ENCODE measurements at places on chromosomes 12 and 14.

GRCh38 chr14:95386536-95387095 is 66.9 kb upstream of the CLMN start:
- DNase-seq: no peak

DNA sequence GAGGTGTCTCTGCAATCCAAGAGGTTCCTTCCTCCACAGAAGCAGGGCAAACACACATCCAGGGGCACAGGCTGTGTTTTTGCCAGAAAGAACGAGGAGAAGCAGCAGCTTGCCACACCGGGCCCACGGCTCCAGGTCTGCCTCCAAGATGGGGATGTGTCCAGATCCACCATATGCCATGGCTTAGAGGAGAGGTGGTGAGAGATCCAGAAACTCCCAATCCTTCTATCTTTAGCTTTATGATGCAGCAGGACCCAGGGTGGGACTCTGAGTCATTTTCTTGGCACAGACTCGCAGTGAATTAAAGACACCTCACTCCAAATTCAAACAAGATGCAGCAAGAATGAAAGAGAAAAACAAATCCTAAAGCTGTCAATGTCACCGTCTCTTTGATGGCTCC is 481.4 kb upstream of the TMEM132C start:
- DNase-seq: no peak

DNA sequence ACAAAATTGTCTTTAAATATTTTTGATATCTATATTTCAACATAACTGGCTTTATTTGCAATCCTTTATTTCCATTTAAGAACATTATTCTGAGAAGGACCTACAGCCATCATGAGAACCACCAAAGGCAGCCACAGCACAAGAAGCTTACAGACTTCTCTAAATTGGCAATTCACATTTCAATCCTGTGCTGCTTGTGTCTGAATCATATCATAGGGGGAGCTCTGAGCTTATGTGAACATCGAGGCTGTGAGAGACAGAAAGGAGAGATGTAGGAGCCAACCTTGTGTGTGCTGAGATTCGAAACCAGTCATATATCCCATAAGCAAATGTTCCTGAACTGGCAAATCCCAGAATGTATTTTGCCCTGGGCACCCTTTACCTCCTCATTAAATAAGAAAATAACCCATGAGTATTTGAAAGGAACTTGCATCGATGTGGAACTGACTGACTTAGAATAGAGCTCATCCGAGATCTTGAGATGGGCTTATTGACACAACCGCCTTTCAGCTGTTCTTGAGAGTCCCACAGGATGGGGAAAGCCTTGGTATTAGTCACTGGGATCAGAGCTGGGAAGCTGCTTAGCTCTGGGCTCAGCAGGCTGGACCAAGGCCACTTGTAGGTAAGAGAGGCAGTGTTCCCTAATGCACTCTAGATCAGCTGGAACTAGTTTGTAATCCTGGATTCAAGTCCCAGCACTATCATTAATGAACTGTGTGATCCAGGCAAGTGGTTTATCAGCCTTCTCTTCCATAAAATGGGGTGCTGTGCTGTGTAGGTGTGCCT is 329.8 kb downstream of the CACNA1C start:
- DNase-seq: no peak

DNA sequence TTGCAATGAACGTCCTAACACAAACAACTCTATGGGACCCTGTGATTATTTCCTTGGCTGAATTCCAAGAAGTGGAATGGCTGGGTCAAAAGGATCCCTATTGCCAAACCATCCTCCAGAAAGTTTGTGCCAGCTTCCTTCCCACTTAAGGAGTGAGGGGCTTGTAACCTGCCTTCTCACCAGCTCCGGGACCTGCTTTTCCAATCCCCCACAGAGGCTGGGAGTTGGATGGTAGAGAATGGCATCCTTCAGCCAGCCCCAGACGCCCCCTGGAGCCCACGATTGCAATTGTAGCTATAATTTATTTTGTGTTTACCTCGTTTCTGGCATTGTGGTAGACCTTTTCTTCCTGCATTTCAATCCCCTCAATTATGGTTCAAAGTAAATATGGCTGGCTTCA is 9.7 kb upstream of the ZDHHC22 start:
- DNase-seq: no peak

DNA sequence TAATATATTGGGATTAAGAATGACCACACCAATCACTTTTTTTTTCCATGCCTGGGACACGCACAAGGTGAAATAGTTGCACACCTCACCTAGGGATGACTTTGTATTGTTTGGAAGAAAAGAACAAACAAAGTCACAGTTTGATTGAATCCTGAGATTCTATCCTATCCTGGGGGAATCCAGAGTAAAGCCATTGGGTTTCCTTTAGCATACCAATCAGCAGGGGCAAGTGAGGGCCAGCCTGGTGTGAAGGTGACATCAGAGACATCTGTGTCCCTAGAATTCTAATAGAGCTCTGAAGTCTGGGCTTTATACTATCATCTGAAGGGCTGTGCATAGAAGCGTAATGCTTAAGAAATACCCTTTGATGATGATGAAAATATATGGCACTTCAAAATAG is 199.9 kb downstream of the STXBP6 start:
- DNase-seq: no peak

- DNase-seq: no peak
Measured at GRCh38 chr12:68560851-68561422, 49.8 kb upstream of the RAP1B start.

GRCh38 chr14:34098045-34098984 is 147.4 kb upstream of the EGLN3 start:
- no peak for DNase-seq

DNA sequence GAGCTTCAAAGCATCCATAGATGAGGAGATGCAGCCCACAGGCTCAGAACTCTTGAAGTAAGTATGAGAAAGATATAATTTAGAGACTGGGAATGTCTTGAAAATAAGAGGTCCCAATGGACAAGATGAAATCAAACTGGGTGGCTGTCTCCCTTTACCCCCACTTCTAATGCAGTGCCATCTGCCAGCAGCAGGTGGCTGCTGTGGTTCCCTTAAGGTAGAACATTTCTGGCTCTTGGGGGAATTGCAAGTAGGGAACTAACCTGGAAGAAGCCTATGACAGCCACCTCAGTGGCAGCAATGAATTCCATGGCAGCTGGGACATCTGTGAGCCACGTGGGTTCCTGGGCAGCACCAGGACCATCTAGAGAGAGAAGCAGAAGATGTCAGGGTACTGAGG is 648 bp downstream of the ERP27 start:
- no peak for DNase-seq

- DNase-seq: no peak
Measured at GRCh38 chr12:6724409-6724797, 557 bp downstream of the COPS7A start.

DNA sequence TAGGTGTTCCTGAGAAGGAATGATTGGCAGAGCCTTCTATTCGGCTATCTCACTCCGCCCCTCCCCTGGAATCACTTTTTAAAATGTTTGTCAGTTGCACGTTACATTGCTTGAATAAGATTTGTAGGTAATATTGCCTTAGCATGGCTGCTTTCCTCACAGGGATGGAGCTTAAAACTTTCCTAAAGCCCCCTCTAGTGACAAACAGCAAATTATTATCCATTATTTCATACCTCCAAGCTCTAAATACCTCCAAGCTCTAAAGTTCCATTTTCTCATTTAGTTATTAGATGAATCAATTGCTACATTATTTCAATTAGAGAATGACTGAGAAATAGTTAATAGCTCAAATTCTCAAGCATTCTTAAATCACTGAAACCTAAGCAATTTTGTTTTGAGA is 5.1 kb upstream of the SPATA7 start:
- no peak for DNase-seq

GRCh38 chr14:87121716-87122115 is 871.3 kb downstream of the GALC start:
- DNase-seq: no peak

DNA sequence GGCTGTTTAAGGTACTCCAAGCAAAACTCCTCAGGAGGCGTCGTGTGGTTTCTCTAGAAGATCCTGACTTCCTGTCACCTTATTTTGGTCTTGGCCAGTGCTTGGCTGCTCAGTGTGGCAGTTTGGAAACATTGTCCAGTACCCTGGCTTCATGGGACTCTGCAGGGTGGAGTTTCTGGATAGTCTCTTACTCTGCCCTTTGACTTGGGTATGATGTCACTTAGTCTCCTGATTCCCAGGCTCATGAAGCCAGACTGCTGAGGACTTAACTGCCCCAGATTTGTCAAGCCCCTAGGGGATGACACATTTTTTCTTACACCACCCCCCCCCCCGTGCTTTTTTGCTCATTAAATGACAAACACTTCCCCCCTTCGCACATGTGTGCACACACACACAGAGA is 82.7 kb downstream of the ADCK1 start:
- no peak for DNase-seq

- no peak for DNase-seq
Measured at GRCh38 chr12:31887109-31887811, 72.0 kb upstream of the RESF1 start.

- no peak for DNase-seq
Measured at GRCh38 chr12:4943067-4943937, 33.6 kb downstream of the KCNA1 start.

GRCh38 chr12:116595186-116595585 is 36.0 kb downstream of the MAP1LC3B2 start:
- DNase-seq: no peak

GRCh38 chr14:89435492-89435891 is 18.5 kb upstream of the FOXN3 start:
- no peak for DNase-seq

DNA sequence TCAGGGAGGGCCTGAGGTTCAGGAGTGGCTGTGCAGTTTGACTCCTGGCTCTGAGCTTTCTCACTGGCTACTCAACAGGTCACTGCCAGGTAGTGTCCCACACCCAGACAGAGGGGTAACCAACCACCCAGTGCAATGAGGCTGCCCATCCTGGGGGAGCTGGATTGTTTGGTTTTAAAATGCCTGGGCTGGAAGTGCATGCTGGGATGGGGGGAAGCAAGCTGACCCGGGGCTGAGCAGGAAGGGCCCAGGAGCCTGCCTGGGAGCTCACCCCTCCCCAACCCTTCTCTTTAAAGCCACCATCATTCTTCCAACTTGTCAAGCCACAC is 12.6 kb upstream of the ABHD12B start:
- DNase-seq: no peak

DNA sequence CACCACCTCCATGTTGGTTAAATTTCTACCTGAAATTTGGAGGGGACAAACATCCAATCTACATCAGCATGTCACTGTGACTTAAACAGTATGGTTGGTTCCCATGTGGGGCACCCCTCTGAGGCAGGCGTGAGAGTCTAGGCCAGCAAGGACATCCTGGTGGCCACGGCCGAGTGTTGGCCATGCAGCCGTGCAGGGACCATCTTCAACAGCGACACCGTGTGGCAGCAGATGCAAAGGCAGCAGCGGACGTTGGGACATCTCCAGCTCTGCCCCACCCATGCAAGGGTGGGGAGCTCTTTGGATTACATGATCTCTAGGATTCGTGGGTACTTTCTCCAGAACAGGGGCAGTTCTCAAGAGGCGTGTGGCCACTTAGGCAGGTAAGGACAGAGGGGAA is 49.8 kb downstream of the NOC4L start:
- DNase-seq: no peak

DNA sequence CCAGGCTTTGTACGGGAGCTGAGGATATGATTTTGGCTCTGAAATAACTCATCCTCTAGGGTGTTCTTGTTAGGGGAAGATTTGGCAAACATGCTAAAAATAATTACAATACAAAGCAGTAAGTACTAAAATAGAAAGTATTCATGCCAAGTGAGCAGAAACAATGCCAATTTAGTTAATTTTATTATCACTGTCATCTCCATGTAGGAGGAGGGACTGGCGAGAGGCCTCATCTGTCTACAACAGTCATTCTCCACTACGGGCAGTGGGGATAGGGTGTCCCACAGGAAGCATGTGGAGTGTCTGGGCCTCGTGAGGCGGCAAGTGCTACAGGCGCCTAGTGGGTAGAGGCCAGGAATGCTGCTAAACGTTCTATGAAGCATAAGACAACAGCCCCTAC is 3.3 kb downstream of the ISM2 start:
- DNase-seq: no peak

GRCh38 chr14:40417777-40418401 is 985.7 kb upstream of the FBXO33 start:
- DNase-seq: no peak

DNA sequence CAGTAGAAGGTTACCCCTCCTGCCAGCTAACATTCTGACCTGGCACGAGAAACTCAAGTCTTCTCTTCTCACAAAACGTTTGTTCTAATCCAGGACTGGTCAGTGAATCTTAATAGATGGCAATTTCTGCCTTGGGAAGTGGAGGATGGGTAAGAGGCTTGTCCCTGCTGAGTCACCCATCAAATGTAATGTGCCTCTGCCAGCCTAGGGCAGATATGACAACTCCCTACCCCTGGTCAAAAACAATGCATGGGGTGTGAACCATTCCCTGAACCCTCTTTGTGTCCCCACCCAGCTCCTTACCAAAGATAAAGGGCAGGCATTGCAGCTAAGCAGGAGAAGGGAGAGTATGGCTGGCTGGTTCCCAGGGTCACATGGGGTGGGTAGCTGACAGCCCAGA is 1052.9 kb downstream of the GALC start:
- no peak for DNase-seq

DNA sequence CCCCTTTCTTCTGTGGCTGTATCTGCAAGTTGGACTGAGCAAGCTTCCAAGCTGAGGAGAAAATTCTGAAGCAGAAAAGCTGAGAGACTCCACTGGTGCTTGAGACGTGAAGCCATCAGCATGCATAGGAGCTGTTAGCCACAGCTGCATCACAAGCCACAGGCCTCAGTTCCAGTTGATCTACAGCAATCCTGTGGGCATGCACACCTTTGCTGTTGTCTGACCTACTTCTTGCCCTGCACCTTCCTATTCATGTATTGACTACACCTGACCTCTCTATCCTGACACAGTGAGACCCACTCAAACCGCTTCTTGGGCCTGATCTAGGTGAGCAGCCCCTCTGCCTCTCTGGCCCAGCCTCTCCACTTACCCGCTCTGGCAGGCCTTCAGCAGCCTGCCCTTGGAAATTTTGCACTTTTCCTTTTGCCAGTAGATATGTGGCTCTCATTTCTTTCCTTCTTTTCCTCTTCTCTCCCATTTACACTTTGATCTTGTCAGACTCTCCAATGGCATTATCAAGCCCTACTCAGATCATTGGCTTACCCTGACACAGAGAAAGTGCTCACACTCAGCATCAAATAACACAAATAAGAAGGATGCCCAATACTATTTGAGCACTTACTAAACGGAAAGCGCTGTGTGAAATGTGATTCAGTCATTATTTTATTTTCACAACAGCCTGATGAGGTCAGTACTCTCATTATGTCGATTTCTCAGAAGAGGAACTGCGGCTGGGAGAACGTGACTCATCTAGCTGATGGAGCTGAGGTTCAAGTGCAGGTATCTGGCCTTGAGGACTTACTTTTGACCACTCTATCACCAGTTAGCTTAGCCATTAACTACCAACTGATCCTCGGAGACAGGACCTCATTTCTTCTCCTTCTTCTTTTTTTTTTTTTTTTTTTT is 21.9 kb upstream of the PTGR2 start:
- DNase-seq: no peak

- DNase-seq: no peak
Measured at GRCh38 chr12:67442347-67442841, 173.2 kb downstream of the CAND1 start.

Measured in HS-27A (cell line).